ENCODE measurements at places on chromosomes 2 and 18.

GRCh38 chr2:109218087-109218791, 89.2 kb downstream of the SH3RF3 start:
- no peak for DNase-seq

- DNase-seq = no peak
Observed at GRCh38 chr2:15146960-15147359, 414.2 kb downstream of the NBAS start.

DNA sequence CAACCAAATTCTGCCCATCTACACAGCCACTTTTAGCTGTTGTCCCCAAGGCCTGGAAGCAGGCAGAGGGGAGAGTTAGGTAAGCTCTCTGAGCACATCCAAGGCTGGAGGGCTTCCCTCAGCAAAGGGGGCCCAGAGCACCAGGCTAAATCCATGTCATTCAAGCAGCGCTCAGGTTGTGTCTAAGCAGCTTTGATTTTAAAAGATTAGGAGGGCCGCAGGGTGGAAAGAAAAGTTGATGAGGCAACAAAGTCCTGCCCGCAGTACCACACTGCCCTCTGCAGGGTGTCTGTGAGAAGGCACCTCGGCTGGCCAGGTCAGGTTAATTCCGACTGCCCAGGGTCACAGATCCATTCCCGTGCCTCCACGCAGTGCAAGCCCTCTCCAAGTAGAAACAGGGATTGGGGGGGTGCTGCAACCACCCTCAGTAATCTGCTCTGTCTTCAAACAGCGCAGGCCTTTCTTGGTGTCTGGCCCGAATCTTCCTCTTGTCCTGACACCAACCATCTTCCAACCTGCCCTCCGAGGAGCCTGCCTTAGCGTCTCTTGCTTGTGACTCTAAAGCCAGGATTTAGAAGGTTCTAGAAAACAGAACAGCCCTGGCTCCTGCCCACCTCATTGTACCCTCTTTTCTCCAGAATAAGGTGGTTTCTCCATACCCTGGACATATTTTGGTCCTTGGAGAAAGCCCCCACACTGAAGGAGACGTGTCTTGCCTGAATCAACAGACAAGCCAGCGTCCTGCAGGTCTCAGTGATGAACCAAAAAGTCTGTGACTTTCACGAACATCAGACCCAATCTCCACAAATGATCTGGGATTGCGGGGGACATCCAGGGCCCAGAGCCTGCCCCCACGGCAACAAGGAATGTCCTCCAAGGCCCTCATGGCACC, 289.2 kb downstream of the TNS1 start:
- peak; percentile 71 for DNase-seq

GRCh38 chr2:187358531-187358930, 89.5 kb downstream of the CALCRL start:
- DNase-seq = peak; percentile 7

Data from KBM-7 (cell line).